NCI-H2227 treated with DMSO at 0.1 percent for 48 hours (cell line): ENCODE measurements at places on chromosomes 6 and 20.
A peak's percentile ranks its signal among the peaks of the same experiment; 100 is the strongest.

DNA sequence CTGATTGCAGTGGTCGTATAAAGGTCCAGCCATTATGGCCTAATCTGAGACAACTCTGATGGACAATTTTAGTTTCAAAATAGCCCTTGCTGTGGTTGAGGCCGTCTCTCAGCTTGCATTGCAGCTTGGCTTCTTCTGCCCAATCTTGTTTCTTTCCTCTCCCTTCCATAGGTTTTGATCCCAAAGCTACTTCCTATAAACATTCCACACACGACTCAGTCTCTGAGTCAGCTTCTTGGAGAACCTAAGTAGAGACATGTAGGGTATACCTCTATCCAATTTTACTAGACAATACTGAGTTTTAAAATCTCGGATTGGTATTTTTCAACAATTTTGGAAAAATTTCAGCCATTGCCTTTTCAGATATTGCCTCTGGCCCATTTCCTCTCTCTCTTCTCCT is 13.4 kb downstream of the IYD start:
- DNase-seq = no peak

- no peak for DNase-seq
These were observed 31.8 kb downstream of the SLC24A3 start for GRCh38 chr20:19244291-19244690.

GRCh38 chr6:29723666-29724588 is 693 bp downstream of the HLA-F start:
- DNase-seq = no peak

GRCh38 chr6:16136621-16137450 is 8.0 kb downstream of the MYLIP start:
- DNase-seq = no peak

DNA sequence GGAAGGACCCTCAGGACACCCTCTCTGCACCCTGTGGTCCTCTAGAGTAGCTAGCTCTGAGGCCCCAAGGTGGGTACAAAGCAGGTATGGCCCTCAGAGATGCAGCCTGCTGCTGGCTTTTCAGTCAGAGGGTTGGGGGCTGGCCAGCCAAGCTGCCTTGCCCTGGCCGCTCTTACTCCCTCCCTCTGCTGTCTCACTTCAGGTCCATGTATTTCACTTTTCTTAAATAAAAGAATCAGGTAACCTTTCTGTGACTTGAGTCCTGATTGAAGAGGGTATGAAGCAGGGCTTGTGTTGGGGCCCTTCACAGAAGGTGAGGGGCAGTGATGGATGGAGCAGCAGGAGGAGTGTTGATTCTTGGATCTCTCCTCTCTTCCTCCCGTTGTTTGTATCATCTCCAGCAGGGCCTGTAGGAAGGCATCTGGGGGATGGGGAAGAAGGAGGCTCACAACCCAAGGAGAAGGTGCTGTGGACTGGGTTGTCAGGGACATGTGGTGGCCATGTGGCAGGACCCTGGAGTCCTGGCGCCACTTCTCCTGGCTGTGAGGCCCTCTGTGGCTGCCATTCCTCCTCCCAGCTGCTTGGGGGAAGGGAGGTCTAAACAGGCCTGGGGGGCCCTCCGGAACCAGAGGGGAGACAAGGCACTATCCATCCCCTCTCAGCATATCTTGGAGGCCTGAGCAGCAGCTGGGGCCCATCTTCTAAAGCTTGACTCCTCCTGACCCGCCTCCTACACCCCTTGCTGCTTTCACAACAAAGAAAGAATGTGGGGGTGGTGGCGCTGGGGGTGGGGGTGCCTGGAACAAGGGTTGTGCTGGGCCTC is 1.1 kb upstream of the PTK7 start:
- no peak for DNase-seq

DNA sequence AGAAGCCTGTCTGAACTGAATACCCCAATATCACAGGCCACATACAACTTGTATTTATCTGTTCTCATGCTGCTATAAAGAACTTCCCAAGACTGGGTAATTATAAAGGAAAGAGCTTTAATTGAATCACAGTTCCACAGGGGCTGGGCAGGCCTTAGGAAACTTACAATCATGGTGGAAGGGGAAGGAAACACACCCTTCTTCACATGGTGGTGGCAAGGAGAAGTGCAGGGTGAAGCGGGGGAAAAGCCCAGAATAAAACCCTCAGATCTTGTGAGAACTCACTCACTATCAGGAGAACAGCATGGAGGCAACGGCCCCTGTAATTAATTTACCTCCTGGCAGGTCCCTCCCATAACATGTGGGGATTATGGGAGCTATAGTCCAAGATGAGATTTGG is 50.3 kb upstream of the FNDC1 start:
- no peak for DNase-seq

GRCh38 chr6:43670623-43670986 is 17.0 kb downstream of the MRPS18A start:
- DNase-seq = no peak

GRCh38 chr6:154314084-154314483 is 42.5 kb downstream of the IPCEF1 start:
- DNase-seq = no peak

- peak; percentile 50 for DNase-seq
These were observed 190.1 kb downstream of the KCNQ5 start for GRCh38 chr6:72811971-72812421.

- DNase-seq = no peak
These were observed 14.1 kb upstream of the ZSCAN12 start for GRCh38 chr6:28413681-28414080.

DNA sequence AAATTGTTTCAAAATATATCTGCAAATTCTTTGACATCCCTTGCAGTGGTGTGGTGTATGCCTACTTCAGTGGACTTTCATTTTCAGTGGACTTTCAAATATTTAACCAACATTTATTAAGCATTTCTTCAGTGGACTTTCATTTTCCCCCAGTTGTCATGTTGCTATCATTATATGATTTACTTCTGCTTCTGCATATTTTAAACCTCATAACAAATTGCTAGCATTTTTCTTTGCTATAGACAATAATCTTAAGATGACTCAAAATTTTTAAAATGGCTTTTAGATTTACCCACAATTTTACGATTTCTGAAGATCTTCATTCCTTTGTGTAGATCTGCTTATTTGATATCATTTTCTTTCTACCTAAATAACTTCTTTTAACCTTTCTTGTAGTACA is 592.7 kb upstream of the SLC35B3 start:
- DNase-seq = no peak

DNA sequence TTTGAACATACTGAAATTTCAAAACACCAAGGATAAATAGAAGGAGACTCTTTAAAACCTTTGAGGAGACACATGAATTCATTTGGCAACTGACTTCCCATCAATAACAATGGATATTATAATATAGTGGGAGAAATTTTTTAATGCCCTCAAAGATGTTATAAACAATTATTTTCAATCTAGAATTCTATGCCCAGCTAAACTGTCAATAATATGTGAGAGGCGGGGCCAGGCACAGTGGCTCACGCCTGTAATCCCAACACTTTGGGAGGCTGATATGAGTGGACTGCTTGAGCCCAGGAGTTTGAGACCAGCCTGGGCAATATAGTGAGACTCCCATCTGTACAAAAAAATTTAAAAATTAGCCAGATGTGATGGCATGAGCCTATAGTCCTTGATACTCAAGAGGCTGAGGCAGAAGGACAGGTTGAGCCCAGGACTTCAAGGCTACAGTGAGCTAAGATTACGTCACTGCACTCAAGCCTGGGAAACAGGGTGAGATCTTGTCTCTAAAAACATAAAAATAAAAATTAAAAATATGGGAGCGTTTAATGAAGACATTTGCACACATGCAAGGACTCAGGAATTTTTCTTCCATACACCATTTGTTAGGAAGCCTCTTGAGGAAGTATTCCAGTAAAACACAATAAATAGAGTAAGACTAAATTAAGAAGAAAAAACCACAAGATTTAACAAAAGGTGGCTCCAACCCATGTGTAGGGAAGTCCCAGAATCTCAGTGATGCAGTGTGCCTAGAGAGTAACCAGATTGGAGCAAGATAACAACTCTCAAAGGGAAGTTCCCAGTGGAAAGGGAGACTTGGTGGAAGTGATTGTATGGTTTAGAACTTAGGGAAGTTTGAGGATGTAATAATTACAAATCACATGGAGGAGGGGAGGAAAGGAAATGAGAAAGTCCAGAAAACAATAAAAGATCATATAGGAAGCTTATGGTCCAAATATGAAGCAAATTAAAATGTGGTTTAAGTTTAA is 26.3 kb upstream of the ETV7 start:
- no peak for DNase-seq

DNA sequence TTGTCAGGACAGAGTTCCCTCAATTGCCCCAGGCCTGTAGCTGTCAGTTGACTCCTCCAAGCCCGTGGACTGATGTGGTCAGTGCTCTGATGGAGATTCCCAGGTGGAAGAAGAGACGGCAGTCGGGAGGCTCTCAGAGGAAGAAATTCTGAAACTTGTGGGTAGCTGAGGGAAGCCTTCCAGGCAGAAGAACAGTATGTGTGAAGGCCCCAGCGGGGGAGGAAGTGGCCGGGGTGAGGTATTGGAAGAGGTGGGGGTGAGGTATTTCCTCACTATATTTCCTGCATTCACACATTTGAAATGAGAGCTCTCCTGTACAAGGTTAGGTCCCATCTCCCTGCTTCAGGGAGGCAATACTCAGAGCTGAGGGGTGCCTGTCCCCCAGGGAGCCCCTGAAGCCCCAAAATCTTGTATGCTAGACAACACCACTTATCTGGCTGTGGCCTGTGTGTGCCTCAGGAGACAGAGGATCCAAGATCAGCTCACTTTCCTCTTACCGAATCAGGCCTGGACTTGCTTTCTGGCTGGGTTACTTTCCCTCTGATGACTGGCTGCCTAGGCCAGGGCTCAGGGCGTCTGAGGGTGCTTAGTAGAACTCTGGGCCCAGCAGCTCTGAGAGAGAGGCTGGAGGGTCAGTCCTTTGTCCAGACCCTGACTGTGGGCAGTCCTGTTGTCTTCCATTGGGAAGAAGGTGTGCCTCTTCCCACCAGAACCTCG is 49.3 kb upstream of the MYL9 start:
- no peak for DNase-seq

DNA sequence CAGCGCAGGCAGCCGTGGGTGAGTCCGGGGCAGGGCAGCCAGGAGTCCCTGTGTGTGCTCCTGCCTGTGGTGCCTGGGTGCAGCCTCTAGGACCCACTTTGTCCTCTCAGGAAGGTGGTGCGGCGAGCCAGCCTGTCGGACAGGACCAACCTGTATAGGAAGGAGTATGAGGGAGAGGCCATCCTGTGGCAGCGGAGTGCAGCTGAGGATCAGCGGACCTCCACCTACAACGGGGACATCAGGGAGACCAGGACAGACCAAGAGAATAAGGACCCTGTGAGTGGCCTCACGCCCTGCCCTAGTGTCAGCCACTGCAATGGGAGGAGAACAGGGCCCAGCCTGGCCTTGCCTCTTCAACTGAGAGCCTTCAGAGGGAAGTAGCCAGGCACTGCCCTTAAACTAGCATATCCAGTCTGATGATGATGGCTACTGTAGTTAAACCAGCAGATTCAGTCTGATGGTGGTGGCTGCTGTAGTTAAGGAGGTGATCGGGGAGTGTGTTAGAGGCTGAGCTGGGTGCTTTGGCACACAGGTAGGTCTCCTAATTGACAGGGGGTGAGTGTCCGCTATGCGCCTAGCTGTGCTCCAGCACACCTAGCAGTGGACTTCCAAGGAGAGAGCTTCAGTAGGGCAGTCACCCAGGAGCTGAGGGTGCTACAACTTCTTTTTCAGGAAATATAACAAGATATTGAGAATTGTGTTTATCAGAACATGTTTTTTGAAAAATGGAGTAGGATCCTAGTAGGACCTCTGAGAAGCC is 18.1 kb upstream of the FAM83D start:
- DNase-seq = no peak

- no peak for DNase-seq
These were observed 311.1 kb upstream of the SULF2 start for GRCh38 chr20:48096212-48096875.

- DNase-seq = no peak
These were observed 197.1 kb upstream of the PLN start for GRCh38 chr6:118350881-118351430.

DNA sequence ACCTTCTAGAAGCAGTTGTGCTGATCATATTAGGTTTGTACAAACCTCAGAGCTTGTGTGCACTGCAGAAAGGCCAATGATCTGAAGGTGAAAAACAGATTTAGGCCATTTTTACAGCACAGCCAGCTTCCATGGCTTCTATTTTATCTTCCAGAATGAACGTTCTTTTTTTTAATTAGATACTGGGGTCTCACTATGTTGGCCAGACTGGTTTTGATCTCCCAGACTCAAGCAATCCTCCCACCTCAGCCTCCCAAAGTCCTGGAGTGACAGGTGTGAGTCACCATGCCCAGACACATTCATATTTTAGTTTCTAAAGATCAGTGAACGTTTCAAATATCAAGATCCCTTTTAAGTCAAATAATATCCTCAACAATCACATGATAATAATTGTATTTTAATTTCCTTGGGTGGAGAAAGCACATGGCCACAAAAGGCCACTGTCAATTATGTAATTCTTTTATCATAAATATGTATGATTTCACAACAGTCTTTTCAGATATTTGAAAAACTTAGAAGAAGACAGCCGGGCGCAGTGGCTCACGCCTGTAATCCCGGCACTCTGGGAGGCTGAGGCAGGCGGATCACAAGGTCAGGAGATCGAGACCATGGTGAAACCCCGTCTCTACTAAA is 326.7 kb upstream of the JARID2 start:
- no peak for DNase-seq
